NCI-H524 treated with DMSO at 0.1 percent for 48 hours (cell line): ENCODE measurements at places on chromosomes 7 and 10.
A peak's percentile ranks its signal among the peaks of the same experiment; 100 is the strongest.

- no peak for DNase-seq
Observed at GRCh38 chr7:53111031-53111430, 75.6 kb downstream of the POM121L12 start.

DNA sequence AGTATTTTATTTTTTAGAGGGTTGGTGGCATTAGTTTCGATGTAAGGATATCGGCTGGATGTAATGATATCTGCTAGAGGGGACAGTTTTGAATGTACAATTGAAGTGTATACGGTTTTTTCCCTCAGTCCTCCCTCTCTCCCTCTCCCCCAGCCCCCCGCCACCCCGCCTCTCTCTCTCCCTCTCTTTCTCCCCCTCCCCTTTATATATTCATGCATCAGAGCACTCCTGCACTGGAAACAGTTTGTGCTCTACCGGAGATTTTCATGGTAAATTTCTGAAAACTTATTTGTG is 1.6 kb downstream of the GLCCI1 start:
- no peak for DNase-seq

DNA sequence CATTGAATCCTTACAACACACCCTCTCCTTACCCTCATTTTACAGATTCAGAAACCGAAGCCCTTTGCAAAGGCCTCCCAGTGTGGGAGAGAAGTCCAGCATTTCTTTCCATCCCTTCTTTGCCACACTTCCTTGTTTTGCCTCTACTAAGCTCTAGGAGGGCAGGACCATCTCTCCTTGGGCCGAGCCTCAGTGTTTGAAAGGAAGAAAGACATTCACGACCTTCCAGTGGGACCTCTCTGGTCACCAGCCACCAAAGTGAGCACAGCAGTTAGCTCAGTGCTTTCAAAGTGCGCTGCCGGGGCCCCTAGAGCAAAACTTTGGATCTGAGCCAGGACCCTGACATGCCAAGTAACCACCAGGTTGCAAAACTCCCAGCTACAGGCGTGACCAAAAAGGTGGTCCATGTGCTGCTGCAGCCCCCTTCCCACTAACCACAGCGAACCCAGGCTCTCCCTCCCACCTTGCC is 12.4 kb downstream of the CTBP2 start:
- DNase-seq: no peak

DNA sequence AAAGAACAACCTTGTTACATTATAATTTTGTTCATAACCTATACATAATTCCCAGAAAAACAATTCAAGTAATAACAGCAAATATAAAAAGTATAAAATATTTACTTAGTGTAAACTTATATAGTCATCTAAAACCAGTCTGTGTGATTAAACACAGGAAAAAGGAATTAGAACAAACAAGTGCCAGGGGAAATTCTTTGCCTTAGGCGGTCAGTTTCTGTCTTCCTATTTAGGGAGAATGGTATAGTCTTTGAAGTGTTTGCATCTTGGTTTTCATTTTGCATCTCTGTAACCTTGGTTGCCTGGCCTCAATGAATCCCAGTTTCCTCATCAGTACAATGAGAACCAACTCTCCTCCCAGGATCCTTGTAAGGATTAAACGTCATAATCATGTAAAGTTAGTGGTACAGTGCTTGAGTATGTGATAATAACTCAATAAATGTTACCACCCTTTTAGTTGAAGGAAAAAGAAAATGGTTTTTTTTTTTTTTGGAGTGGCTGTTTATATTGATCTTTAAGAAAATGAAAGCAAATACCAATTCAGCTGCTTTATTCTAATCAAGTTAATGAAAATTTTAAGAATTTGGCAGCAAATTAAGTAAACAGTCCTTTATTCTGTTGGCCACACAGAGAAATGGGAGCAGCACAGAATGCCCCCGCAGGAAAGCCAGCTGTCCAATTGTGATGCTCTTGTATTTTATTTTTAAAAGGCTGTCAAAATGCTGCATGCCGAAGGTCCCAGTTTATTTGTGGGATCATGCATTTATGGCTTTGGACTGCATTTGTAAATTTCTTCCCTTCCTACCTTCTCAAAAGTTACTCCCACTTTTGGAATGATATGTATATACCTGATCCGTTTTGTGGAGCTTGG is 61.8 kb downstream of the SHH start:
- no peak for DNase-seq

DNA sequence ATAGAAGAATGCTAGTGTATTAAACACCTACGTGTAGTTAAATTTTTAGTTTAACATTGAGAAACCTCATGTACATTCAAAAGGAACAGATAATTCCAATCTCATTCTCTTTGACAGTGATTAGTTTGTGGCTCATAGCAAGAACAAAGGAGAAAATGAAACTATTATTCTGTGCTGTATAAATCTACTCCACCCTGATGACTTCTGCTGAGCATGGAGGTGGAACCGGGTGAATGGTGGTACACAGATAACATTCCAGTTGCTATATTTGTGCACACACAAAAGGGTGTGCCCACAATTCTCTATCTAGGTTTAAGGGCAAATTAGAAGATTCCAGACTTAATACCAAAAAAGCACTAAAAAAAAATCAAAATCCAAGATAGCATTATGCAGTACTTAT is 17.0 kb upstream of the RALA start:
- DNase-seq: no peak

GRCh38 chr7:94303695-94304094 is 91.0 kb upstream of the COL1A2 start:
- DNase-seq: no peak

GRCh38 chr7:148368562-148368961 is 222.0 kb upstream of the C7orf33 start:
- no peak for DNase-seq

GRCh38 chr10:132396494-132397035 is 435 bp upstream of the PWWP2B start:
- DNase-seq: no peak

- no peak for DNase-seq
Observed at GRCh38 chr10:6580279-6581029, 378 bp upstream of the PRKCQ start.

- peak; percentile 8 for DNase-seq
Observed at GRCh38 chr10:23067939-23068775, 27.2 kb upstream of the MSRB2 start.

DNA sequence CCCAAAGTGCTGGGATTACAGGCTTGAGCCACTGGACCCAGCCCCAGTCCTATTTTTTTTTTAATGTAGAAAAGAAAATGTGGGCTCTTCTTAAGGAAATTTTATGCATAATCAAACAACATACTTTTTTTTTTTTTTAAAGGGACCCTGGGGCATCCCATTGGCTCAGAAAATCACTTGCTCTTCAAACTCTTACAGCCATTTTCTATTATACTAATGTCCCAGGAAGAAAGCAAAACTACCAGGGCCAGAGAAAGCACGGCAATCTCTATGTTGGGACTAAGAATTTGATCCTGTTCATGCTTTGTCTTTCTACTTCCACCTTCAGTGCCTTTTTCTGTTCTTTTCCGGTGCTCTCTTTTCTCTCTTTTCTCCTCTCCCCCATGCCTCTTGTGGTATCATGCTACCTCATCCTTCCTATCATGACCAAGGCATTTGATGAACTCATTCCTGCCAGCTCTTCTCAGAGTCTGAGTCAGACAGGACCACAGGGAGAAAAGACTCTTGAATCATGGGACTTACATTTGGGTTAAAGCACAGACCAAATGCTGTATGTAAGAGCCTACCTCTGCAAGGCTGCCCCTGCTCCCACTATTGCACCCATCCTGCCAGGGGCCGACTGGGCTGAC is 76.4 kb upstream of the CCNY start:
- DNase-seq: no peak

DNA sequence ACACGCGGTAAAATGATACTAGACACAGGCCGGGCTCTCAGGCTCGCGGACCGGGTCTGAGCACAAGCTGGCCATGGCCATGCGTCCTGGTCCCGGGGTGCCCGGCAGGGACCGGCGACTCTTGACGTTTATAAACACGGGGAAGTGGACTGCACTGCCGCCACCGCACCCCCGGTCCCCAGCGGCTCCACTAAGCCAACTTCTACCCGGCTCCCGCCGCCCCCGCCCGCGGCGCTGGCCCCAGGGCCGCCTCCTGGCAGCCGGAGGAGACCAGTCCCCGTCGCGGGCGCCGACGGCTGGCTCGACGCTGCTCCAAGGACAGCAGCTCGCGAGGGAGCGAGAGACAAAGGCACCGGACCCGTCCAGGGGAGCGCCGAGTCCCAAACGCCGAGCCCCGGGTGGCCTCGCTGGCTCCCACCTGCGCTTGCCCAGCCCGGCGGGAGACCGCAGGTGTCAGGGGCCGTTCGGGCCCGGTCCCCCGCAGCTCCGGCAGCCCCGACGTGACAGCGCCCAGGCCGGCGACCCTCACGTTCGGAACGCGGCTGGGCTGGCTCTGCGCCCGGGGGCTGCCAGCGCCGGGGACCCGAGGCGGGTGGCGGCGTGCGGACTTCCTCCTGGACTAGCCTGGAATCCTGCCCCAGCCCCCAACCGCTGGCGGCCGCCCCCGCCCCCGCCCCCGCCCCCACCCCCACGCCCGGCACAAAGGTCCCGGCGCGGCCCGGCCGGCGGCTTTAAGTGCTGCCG is 517 bp downstream of the ITGB1 start:
- DNase-seq: no peak

- no peak for DNase-seq
Observed at GRCh38 chr10:15735763-15736162, 16.0 kb upstream of the ITGA8 start.

DNA sequence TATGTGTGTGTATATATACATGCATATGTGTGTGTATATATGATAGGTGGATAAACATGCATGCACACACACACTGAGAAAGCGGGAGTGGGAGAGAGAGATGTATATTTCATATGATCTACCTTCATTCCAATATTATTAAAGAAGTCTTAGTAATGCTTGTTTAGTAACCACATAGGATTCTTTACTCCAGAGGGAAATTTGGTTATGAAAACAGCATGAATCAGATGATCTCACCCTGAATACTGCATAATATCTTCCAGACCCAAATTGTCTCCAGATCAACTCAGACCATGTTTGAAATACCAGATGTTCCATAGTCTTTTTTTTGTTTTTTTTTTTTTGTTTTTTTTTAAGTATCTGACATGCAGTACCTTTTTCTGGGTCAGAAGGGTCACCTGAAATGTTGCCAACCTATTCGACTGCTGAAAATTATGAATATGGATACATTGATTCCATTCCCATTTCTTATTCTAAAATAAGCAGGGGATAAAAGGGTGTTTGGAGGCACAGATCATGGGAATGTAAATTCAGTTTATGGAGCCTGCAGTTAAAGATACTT is 17.4 kb downstream of the TES start:
- DNase-seq: no peak

DNA sequence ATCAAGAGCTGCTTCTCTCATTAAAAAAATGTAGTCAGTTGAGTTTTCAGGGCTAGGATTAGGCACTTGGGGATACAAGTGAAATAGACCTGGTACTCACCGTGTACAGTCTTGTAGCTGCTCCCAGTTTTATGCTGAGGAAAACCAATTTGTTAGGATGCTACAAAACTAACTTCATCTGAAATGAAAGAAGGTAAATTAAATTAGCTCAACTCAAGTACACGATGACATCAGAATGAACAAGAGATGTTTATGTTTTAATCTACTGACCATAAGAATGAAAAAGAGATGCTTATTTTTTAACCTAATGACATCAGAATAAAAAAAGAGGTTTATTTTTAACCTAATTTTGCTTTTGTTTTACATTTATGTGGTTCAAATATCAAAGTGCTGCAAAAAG is 73.7 kb downstream of the AP3M1 start:
- DNase-seq: no peak
